Iris pigment epithelial cell (primary cell): ENCODE measurements at places on chromosomes 1 and 21.

DNA sequence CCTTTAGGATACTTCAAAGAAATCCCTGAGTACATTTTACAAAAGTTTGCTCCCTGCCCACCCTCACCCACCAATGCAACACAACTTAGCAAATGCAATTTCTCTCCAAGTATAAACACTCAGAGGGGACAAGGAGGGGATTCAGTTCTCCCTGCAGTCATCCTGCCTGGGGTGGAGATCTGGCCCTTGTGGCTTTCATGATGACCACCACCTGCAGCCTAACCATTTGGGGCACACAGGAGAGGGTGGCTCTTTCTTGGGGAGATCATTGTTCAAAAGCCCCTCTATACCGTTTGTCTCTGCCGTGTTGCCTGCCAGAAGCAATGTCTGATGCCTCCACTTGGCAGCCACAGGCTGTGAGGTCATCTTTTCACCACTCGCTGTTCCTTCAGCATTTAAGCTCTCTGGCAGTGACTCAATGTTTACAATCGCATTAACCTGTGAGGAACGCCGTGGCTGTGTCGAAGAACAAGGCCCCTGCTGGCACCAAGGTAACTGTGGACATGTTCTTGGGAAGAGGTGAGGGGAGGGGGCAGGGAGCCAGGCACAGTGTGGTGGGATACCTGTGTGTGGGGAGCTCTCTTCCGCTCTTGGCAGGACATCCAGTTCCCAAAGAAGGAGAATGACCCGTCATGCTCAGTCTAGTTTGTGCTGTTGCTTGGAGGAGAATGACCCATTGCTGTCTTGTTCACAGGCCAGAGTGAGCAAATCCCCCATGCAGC is 103.9 kb upstream of the DUSP10 start:
- DNase-seq, result peak; percentile 91

- no peak for DNase-seq
These were observed 151.4 kb downstream of the PTGER3 start for GRCh38 chr1:70896224-70896623.

GRCh38 chr21:41403966-41404365 is 22.1 kb upstream of the MX1 start:
- no peak for DNase-seq

- DNase-seq, result peak; percentile 83
These were observed 246.1 kb upstream of the DUSP10 start for GRCh38 chr1:221987860-221988520.

- peak; percentile 58 for DNase-seq
These were observed 10.6 kb upstream of the GADD45A start for GRCh38 chr1:67674260-67675011.

- no peak for DNase-seq
These were observed 93.7 kb downstream of the DHRS3 start for GRCh38 chr1:12524266-12524665.

GRCh38 chr1:76381450-76382097 is 307.0 kb downstream of the ST6GALNAC3 start:
- peak; percentile 0 for DNase-seq

DNA sequence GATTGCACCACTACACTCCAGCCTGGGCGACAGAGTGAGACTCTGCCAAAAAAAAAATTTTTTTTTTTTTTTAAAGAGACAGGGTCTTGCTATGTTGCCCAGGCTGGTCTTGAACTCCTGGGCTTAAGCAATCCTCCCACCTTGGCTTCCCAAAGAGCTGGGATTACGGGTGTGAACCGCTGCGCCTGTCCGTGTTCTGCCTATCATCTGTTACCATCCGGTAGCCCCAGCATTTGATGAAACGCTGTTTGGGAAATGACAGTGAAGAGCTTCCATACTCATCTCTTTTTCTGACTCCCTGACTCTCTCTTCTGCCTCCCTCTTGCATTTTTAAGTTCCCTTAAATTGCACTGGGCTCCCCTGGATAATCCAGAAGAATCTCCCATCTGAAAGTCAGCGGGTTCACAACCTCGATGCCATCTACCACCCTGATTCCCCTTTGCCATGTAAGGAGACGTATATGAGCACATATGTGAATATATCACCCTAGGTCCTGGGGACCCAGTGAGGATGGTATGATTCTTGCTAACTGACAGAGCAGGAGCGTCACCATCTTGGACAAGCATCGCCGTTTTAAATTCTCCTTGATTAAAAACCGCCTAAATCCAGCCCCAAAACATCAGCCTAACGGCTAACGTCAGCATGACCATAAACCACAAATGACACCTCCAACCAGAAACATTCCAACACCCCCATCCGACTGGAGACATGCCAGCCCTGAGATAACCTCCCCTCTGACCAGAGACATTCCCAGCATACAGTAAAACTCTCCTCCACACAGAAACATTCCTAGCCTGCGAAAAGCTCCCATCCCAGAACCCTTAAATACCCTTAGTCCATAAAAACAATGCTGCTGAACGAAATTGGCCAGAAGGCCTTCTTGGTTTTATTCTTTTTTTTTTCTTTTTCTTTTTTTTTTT is 12.4 kb downstream of the TNFRSF8 start:
- peak; percentile 94 for DNase-seq

DNA sequence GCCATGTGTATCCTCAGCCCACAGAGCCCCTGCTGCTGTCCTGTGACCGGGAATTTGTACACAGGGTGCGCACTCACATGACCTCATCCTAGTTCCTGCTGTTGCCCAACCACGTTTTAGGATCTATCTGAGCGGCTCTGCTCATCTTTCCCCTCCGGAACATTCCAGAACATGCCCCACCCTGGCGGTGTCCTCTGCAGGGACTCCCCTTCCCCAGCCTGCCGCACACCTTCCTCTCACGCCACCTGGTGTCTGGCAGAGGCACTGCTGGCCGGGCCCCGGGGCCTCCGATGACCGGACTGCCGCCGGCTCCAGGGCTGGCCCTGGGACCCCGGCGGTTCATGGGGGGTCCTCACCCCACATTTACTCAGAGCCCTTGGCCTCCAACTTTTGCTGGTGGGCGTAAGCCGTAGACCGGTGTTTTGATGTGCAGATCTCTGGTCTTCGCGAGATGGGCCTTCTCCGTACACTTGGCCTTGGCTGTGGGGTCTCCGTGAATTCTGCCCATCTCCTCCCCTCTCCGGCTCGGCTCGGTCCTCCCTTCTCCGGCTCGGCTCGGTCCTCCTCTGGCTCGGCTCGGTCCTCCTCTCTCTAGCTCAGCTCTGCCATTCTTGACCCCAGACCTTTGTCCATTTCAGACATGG is 29.5 kb downstream of the ARHGEF16 start:
- DNase-seq, result no peak

- no peak for DNase-seq
These were observed 133.4 kb downstream of the PBX1 start for GRCh38 chr1:164692420-164692819.

- no peak for DNase-seq
These were observed 9.5 kb downstream of the SH3BGRL3 start for GRCh38 chr1:26289158-26290059.

GRCh38 chr1:229456016-229456415 is 22.1 kb upstream of the ACTA1 start:
- DNase-seq, result peak; percentile 17

GRCh38 chr1:153778051-153778823 is 3.0 kb downstream of the SLC27A3 start:
- no peak for DNase-seq

DNA sequence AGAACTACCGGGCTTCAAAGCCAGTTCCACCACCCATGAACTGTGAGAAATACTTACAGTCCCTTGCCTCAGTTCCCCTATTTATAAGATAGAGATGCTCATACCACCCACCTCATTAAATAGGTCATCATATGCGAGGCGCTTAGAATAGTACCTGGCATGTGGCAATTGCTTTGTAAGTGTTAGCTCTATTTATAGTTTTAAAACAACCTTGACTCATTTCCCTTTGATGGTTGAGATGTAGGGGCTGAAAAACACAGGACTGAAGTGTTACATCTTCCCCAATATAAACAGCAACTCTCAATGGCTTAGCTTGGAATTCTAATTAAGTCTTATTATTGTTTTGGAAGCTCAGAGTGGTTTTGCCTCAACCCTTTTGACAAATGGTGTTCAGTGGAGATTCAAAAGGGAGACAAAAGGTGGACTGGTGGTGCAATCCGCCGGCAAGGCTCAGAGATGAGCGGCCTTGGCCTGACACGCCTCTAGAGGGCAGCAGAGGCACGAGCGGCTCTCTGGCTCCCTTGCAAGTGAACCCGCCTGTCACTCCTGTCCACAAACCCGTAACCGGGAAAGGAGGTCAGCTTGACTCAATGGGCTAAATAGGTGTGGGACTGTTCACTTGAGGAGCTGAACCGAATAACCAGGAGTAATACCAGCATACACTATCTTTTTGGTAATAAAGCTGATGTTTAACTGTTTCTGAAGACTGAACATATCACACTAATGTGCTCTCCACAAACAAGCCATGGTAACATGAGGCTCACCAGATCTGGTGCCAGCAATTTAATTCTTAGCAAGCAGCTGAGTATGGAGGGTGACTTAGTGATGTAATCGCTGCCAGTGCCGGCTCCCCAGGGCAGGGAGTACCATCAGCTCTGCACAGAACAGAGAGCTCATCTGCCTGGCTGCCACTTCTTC is 19.5 kb upstream of the SMYD2 start:
- DNase-seq, result peak; percentile 75

GRCh38 chr1:230906226-230906625 is 37.9 kb upstream of the C1orf198 start:
- no peak for DNase-seq

DNA sequence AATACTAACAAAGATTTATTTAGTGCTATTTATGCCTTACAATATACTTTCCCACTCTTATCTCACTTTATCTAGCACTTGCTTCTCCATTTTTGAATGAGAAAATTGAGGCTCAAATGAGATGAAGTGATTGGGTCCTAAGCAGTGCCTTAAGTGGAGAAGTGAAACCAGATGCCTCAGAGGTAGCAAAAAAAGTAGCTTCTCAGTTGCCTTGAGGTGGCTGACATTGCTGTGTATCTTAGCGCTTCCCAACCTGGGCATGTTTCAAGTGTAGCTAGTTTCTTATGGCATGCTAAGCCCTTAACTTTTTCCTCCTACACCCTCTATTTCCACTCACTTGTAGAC is 390.4 kb downstream of the OMA1 start:
- DNase-seq, result no peak

GRCh38 chr1:52571783-52572182 is 18.9 kb upstream of the TUT4 start:
- DNase-seq, result peak; percentile 38

GRCh38 chr1:24379733-24380315 is 33.8 kb downstream of the STPG1 start:
- peak; percentile 85 for DNase-seq

DNA sequence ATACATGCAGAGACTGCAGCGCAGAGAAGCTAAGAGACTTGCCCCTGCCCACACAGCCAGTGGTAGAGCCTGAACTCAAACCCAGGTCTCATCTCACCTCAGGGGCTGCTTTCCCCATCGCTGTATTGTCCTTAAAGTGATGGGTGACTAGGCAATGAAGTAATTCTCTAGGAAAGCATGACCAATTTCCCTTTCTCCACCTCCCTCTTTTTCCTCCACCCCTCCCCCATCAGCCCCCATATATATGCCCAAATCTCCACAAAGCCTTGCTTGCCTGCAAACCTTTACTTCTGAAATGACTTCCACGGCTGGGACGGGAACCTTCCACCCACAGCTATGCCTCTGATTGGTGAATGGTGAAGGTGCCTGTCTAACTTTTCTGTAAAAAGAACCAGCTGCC is at the start of gene IL24:
TSS of gene IL24 (plus strand) at position 269 of the 400 bp plus-strand sequence. CDS start 390 bp downstream, outside the sequence.
- DNase-seq, result no peak

DNA sequence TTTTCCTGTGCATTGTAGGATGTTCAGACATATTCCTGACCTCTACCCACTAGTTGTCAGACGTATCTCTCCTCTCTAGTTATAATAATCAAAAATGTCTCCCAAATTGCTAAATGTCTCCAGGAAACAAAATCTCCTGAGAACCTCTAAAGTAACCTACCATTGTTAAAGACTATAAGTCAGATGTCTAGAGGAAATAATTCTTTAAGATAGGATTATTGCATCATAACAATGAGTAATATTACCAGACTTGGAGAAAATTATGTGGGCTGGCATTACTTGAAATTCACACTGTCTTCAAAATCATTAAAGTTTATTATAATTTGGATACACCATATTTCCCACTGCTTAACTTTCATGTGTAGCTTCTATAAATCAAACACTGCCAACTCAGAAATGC is 643.0 kb upstream of the ADGRL2 start:
- peak; percentile 32 for DNase-seq

GRCh38 chr1:9410737-9411297 is 118.1 kb downstream of the SPSB1 start:
- peak; percentile 75 for DNase-seq

DNA sequence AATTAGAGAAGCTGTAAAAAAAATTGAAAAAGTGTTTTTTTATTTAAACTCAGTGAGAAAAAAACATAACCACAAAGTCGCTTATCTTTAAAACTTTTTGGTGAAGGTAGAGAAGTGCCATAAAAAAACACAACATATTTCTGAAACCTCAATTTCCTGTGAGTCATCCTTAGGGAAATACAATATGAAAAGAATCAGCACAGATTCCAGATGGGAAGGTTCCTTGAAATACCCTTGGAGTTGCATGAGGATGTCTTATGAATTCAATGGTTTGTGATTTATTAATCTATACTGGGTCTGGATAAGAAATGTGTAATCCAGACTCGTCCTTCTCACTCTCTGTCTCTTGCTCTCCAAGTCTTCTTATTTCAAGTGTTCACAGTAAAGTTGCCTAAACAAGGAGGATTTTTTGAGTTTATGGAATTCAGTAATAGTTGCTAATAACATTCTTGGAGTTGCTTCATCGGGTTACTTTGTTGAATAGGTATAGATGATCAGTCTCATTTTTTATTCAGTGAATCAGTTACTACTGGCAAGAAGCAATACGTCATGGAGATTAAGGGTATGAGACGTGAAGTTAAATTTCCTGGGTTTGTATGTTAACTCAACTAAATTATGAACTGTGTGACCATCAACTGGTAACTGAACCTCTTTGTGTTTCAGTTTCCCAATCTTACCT is 191.4 kb downstream of the KCNK2 start:
- peak; percentile 78 for DNase-seq

GRCh38 chr1:35640380-35641232 is 720 bp downstream of the PSMB2 start:
- DNase-seq, result no peak

- no peak for DNase-seq
These were observed at the start of gene SKI for GRCh38 chr1:2228157-2228594. TSS of gene SKI (plus strand) at chr1:2228319. CDS start at chr1:2228767, 448 bp downstream.
